K562 (cell line): ENCODE measurements at places on chromosomes 7 and 10.

GRCh38 chr7:148108381-148108780, 482.2 kb upstream of the C7orf33 start:
- DNase-seq, result no peak

GRCh38 chr7:84324136-84324630, 129.6 kb upstream of the SEMA3A start:
- DNase-seq, result no peak

- peak; percentile 41 for DNase-seq
These were observed at the start of gene LANCL2 for GRCh38 chr7:55365205-55365674. TSS of gene LANCL2 (plus strand) at chr7:55365337. CDS start at chr7:55366026, 689 bp downstream.

GRCh38 chr7:16836481-16836880, 31.7 kb upstream of the AGR2 start:
- no peak for DNase-seq

- no peak for DNase-seq
These were observed 29.1 kb downstream of the MCU start for GRCh38 chr10:72720814-72721660.

GRCh38 chr10:71748671-71749191, 24.6 kb downstream of the VSIR start:
- peak; percentile 42 for DNase-seq

DNA sequence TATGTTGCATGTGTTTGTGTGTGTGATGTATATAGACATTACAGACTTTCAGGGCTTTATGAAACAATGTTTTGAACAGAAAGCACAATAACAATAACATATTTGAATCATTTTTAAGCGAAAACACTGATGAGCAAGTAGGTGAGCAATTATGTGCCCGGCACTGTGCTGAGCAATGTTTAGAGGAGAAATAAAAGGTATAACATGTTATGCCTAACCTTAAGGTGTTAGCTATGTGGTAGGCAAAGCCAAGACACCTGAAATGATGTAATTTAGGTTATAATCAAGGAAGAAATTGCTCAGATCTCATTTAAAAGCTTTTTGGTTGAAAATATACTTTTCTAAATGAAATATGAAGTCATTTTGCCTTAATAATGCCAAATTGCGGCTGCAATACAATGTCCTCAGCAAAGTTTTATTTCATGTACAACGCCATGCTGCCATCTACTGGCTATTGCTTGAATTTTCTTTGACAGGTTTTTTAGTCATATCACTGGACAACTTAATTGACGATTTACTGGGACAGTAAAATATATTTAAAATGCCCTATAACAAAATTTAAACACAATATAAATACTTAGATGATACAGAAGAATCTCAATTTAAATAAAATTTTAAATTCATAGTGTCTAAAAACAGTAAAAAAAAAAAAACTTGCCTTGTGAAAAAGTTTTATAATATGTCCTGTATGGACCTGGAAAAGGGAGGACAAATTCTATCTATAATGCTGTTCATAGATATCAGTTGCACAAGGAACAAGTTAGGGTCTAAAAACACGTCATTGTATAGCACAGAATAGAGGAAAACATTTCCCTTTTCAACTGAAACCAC, 131.1 kb upstream of the CDK1 start:
- peak; percentile 75 for DNase-seq

DNA sequence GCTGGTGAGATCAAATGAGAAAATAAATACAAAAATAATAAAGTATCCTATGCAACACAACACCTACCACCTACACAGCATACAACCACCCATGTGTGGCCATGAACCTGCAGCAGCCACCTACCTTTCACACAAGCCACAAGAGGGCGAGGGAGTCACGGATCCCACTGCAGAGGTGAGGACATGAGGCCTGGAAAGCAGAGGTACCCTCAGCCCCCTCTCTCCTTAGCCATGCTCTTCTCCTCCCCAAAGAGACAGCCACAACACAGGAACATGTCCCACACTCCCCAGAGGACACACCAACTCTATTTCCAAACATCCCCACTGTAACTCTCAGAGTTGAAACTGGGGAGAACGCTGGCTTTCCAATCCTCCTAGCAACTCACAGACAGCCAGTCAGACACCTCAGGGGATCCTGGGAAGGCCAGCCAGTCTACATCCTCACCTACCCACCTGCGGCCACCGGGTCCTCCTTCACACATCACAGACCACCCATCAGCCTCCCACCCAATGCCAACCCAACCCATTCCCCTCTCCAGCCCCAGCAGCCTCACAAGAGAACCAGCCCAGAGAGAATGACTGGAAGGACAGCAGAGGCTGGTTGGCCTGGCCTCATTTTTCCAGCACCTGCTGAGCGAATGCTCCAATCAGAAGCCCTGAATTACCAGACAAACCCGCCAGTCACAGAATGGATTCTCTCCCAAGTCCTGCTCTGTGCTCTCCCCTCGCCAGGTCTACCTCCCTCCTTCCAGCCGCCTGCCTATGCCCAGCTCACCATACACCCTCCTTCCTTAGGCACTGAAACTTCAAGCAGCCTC, 18.4 kb downstream of the DLG5 start:
- DNase-seq, result peak; percentile 73

DNA sequence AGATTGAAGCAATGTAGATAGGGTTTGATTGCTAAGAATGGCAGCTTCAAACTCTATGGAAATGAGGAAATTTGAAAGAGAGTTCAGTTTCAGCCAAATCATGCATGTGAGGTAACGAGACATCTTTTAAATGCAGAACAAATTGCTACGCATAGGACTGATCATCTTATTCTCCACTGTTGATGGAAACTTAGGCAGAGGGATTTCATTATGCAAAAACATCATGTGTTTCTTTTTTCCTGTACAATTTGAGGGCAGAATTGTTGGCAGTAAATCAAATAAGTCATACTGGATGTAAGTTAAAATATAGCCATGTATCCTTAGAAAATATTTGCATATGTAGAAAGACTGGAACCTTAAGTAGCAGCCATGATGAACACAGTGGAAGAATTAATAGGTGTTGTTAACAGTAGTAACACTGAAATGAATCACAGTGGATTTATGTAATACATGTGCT, 327.4 kb downstream of the CDK14 start:
- DNase-seq, result no peak

- no peak for DNase-seq
These were observed 12.9 kb downstream of the NPFFR1 start for GRCh38 chr10:70270952-70271351.

DNA sequence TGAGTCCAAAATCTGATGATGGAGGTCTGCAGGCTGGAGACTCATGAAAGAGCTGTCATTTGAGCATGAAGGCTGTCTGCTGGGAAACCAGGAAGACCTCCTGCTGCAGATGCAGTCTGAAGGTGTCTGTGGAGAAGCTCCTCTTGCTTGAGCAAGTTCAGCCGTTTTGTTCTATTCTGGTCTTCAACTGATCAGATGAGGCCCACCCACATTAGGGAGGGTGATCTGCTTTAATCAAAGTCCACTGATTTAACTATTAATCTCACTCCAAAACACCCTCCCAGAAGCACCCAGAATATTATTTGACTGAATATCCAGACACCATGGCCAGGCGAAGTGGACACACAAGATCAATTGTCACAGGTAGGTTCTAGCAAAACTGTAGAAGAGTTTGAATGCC, 116.5 kb downstream of the GATA3 start:
- DNase-seq, result no peak

DNA sequence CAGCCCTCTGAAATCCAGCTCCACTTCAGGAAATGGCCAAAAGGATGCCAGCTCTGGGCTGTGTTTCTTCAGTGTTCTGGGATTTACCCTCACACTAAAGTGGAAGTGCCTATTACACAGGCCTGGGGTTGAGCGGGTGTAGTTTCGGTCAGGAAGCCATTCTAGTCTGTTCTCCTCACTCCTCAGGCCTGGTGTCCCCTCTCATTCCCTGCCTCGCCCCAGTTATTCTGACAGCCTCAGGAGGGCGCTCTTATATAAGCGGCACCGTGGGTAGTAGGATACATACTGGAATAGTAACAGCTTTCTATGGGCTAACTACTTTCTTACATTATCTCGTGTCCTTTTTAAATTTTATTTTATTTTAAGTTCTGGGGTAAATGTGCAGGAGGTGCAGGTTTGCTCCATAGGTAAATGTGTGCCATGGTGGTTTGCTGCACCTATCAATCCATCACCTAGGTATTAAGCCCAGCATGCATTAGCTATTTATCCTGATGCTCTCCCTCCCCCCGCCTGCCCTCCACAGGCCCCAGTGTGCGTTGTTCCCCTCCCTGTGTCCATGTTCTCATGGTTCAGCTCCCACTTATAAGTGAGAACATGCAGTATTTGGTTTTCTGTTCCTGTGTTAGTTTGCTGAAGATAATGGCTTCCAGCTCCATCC, 12.2 kb upstream of the LGI1 start:
- DNase-seq, result peak; percentile 38

DNA sequence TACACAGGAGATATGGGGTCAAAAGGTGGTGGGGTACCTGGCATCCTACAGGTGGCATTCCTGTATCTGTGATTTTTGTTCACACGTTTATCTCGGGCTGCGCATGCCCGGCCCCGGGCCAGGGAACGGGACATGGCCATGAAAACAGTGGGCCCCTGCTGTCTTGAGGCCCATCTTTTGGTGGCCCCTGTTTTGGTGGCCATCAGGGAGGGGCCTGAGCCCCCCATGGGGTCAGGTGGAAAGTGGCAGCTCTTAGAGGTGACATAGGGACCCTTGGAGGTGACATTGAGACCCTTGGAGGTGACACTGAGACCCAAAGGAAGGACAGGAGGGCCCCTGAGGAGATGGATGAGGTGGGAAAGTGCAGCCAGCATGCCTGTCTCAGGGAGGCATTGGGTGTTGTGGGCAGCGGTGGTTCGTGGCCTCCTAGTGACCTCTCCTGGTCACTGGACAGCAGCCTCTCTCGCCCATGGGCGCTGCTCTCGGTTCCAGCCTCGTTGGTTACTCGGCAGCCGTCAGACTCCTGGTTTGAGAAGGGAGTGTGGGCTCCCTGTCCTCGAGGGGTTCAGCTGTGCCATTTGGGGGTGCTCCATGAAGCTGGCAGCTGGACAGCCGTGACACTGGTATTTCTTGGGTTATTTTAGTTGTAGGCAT, 39.9 kb downstream of the INPP5A start:
- no peak for DNase-seq

GRCh38 chr10:52853704-52854103, 81.1 kb upstream of the MBL2 start:
- no peak for DNase-seq

GRCh38 chr7:151075978-151076426, 4.6 kb downstream of the FASTK start:
- DNase-seq, result peak; percentile 42

- DNase-seq, result no peak
These were observed 66.4 kb upstream of the GDF10 start for GRCh38 chr10:47233631-47234030.

GRCh38 chr7:55513868-55514267, 58.4 kb downstream of the VOPP1 start:
- no peak for DNase-seq

DNA sequence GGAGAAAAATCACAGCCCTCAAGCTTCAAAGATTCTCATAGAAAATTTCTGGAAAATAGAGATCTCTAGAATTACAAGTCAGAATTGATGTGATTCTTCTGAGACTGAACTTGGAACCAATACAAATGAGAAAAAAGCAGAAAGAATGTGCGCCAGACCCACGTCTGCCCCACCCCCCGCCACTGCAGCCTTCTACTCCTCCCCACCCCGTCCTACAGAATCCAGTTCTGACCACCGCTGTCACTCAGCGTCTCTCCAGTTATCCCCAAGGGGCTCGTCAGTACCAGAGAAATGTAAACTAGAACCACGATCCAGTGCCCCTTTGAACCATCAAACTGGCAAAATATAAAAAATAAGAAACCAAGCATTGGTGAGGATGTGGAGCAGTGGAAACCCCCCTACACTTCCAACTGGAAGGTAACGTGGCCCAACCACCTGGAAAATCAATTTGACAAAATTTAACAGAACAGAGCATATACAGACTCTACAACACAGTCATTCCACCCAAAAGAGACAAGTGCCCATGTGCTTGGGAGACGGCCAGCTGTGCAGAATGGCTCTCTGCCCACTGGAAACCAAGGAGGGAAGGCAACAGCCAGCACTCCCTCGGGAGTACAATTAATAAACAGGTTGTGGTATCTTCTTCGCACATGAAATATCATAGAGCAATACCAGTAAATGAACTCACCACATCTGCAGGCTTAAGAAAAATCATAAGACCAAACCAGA, 397.9 kb downstream of the TNS3 start:
- DNase-seq, result no peak

- no peak for DNase-seq
These were observed 186.3 kb downstream of the CREB5 start for GRCh38 chr7:28598586-28598985.

- no peak for DNase-seq
These were observed 370.2 kb downstream of the PPP1R3A start for GRCh38 chr7:113548561-113548960.

GRCh38 chr7:44224974-44225565, 24.3 kb downstream of the YKT6 start:
- no peak for DNase-seq

- no peak for DNase-seq
These were observed 1104.2 kb upstream of the LRRN3 start for GRCh38 chr7:109986701-109987100.

GRCh38 chr7:36970551-36971514, 246.5 kb upstream of the AOAH start:
- DNase-seq, result no peak

DNA sequence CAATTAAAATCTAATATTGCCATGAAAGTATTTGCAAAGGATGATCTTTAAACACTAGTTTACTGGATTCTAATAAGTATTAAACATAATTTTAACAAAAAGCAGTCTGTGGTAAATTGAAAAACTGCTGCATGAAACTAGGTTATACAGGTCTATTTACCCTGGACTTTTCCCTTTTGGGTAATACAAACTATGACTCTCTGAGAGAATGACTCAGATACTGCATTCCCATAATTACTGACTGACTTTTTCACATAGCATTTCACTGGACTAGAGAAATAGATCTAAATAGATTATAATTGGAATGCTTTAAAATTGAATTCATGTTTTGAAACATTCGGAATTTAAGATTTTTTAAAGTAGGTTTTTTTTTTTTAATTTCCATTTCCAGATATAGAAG, 395.7 kb downstream of the THSD7A start:
- no peak for DNase-seq

DNA sequence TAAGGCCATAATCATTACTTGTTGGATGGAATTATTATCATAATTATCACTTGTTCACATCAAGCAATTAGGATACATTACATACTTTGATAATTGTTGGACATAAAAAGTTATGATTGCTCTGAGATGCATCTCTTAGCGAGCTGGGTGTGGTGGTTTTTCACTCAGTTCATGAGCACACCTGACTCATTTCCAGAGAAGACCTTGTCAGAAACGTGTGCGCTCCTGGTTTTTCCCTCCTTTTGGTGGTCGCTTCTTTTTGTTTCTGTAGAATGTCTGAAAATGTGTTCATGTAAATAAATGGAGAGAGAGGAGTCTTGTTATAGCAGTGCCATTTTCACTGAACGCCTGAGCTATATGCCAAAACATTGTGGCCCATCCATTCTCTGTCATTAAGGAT, 141.3 kb downstream of the PAXIP1 start:
- DNase-seq, result no peak

GRCh38 chr7:2493205-2494164, 17.3 kb upstream of the GRIFIN start:
- no peak for DNase-seq
